ENCODE measurements at places on chromosomes 5 and 9.

GRCh38 chr9:27125936-27126335 is 16.9 kb downstream of the TEK start:
- DNase-seq = no peak

DNA sequence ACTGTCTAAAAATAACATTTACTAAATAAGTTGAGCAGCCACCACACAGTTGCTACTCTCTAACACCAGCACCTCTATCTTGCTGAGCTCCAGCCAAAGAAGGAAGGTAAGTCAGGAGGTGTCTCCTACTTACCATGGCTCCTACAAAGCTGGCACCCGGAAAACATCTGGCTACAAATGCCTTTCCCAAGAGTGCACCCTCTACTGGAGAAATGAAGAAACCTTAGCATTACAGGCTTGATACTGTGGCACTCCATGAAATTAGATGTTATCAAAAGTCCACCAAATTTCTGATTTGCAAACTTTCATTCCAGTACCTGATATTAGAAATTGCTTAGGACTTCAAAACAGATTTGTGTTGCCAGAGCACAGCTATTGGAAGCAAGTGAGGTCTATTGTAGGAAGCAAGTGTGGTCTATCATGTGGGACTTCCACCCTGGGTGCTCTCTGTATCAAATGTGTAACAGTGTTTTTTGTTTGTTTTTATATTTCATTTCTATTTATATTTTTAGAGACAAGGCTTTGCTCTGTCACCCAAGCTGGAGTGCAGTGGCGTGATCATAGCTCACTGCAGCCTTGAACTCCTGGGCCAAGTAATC is 25.7 kb upstream of the RFK start:
- peak; percentile 34 for DNase-seq

DNA sequence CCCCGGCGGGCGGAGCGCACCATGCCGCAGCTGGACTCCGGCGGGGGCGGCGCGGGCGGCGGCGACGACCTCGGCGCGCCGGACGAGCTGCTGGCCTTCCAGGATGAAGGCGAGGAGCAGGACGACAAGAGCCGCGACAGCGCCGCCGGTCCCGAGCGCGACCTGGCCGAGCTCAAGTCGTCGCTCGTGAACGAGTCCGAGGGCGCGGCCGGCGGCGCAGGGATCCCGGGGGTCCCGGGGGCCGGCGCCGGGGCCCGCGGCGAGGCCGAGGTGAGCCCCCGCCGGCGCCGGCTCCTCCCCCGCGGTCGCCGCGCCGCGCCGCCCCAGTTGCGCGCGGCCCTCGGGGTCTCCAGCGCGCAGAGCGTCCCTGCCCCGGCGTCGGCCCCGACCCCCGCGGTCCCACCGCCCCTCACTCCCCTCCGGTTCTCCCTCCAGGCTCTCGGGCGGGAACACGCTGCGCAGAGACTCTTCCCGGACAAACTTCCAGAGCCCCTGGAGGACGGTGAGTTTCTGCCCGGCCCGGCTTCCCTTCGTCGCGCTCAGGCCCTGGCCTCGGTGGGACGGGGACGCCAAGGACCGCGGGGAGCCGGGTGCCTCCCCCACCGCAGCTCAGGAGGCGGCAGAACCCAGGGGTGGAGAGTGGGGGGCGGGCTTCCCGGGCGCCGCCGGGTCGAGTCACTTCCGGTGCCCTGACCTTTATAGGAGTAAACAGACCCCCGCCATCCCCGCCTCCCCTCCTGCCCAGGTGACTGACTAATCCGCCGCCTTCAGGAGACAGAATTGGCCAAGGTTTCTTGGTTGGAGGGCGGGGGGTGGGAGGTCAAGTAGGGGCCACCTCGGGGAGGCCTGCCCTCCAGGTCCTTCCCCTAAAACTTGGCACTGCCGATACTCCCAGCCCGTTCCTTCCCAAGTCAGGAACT is 665 bp downstream of the TCF7 start:
- DNase-seq = no peak

- no peak for DNase-seq
Observed at GRCh38 chr5:57452885-57453284, 29.7 kb downstream of the ACTBL2 start.

DNA sequence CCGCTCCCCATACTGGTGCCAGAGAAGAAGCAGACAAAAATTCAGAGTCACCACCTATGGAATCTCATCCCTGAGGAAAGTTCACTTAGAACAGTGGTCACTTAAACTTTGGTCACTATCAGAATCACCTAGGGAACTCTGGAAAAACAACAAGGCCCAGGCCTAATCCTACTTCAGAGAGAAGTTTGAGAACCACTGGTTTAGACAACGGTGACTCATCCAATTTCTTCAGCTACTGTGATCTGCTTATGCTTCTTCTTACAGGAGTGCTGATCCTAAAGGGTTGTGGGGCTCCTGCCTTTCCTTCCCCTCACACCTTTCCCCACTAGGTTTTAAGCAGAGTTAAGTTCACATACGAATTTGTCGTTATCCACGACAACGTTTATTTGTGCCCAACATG is 194.7 kb upstream of the KLF4 start:
- DNase-seq = no peak

- no peak for DNase-seq
Observed at GRCh38 chr5:1751026-1751863, 48.4 kb downstream of the MRPL36 start.

- DNase-seq = peak; percentile 21
Observed at GRCh38 chr5:172274951-172275753, 8.4 kb downstream of the UBTD2 start.

GRCh38 chr9:18606846-18607245 is 132.9 kb downstream of the ADAMTSL1 start:
- peak; percentile 26 for DNase-seq

DNA sequence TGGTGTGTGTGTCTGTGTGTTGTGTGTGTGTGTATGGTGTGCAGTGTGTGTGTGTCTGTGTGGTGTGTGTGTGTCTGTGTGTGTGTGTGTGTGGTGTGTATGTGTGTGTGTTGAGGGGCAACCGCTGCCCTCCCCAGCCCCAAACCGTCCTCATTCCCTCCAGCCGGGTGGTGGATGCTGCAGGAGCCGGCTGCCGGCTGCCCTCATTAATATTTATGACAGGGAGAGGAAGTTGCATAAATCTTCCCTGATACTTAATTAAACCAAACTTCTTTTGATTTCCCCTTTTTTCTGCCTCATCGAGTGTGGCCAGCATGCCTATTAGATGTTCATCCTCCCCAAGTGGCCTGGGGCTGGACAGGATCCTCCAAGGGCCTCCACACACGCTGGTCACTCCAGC is 121.4 kb upstream of the MVB12B start:
- DNase-seq = no peak

GRCh38 chr5:54539001-54539400 is 21.4 kb downstream of the SNX18 start:
- DNase-seq = no peak

GRCh38 chr9:134421888-134422287 is 95.6 kb downstream of the RXRA start:
- no peak for DNase-seq

GRCh38 chr5:14138608-14139540 is 4.3 kb upstream of the TRIO start:
- no peak for DNase-seq

DNA sequence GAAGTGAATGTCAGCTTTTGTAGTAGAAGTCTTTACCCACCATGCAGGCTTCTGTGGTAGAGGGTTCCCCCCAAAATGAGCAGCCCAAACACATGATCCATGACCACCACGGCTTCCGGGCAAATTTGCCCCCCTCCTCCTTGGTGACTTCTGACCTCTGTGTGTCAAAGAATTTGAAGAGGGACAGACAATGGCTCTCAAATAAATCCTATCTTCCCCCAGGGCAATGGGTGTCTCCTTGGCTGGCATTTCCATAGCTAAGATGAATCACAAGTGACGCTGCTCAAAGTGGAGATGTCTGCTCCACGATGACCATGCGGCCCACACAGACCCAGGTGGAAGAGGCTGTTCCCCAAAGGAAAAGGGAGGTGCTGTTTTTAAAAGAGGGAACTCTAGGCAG is 30.2 kb upstream of the BOD1 start:
- peak; percentile 76 for DNase-seq

DNA sequence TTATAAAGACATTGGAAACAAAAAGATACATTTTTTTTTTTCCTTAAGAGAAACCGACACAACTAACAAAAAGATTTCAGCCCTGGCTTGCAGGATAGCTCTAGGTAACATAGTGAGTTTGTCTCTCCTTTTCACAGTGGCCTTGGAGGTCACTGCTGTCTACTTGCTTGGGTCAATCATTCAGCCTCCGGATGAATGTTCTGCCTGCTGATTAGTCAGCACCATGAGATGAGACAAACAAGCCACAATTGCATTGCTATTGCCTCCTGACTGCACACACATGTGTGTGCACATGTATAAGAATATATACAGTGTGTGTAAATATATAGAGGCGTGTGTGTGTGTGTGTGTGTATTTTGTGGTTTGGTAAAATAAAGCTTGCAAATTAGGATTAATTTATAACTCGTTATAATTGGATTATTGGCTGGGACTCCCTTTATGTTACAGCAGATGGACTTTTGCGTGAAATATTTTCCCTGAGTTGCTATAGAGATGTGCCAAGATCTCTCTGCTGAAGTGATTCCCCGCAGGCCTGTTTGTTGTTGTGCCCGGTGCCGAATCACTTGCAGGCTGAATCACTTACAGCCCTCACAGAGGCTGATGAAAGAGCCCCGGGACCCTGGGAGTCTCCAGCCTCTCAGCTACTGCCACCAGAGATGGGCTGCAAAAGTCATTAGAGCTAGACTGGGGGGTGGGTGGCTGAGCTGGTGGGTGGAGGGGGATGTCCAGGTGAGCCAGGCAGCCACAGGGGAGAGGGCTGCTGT is 161.2 kb downstream of the FGF18 start:
- DNase-seq = peak; percentile 38

DNA sequence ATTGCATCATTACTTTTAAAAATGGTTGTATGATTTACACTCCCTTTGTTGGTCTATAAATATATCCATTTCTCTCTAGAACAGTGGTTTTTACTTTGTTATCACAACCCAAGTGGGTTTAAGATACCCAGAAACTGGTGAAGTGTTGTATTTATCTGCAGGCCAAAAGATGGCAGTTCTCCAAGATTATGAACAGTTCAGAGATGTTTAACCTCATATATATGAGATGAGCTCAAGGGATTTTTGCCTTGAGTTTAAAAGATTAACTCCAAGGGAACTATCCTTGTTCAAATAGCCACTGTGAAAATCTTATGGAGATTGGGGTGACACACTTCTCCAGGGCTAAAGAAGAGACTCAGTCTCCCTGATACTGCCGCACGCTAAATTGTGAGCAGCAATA is 572.6 kb downstream of the TLE4 start:
- peak; percentile 15 for DNase-seq

GRCh38 chr5:148912714-148913398 is 86.4 kb downstream of the ADRB2 start:
- DNase-seq = peak; percentile 100

DNA sequence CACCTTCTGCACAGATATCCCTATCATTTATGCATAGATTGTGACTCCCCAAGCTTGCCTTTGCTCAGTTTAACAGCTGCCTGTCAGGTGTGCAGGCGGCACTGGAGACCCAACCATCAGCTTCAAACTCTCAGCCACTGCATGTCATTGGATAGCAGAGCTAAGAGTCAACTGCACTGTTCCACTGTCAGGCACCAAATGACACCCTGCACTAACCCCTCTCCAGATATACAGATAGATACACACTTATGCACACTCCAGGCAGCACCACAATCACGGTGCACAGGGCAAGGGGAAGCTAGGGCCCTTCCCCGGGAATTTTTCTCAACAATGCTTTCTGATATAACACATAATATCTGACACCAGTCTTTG is 142.3 kb downstream of the BNC2 start:
- DNase-seq = no peak

- no peak for DNase-seq
Observed at GRCh38 chr9:134826336-134827285, 54.0 kb upstream of the FCN2 start.

GRCh38 chr5:23864786-23865185 is 357.4 kb downstream of the PRDM9 start:
- no peak for DNase-seq

DNA sequence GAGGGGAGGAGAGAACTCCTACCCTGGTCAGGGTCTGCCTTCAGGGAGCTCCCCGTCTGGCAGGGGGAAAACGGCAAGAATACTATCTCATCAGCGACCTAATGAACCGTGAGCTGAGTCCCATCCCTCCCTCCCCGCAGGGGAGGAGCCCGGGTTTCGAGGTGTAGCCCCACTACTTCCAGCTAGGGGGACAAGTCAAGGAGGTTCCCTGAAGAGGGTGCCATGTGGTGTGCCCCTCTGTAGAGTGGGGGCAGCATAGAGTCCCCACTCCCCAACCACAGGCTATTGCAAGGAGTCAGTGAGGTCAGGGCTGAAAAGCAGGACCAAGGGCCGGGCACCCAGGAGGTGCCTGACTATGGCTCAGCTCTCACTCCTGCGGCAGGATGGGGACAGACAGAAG is 50.9 kb upstream of the RXRA start:
- DNase-seq = no peak

- DNase-seq = peak; percentile 39
Observed at GRCh38 chr5:140549237-140550144, 2.0 kb downstream of the EIF4EBP3 start.

- peak; percentile 16 for DNase-seq
Observed at GRCh38 chr9:119955276-119955675, 586.0 kb upstream of the BRINP1 start.

GRCh38 chr9:71814226-71814625 is 45.9 kb upstream of the CEMIP2 start:
- no peak for DNase-seq

DNA sequence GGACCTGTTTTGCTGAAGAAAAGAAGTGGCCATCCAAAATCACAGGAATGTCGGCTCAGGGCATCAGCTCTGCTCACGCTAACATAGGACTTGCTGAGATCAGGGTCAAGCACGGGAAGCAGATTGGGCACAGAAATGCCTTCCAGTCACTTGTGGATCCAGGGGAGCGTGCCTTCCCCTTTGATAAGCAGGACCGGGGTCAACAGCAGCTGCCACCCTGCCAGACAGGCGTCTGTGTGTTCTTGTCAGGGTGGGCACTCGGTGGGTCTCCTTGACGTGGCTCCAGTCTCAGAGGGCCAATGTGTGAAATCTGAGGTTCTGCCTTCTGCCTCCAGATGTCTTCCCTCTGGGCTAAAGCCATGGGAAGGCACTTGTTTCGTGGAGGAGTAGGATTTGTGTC is 313.7 kb upstream of the IRX4 start:
- no peak for DNase-seq

DNA sequence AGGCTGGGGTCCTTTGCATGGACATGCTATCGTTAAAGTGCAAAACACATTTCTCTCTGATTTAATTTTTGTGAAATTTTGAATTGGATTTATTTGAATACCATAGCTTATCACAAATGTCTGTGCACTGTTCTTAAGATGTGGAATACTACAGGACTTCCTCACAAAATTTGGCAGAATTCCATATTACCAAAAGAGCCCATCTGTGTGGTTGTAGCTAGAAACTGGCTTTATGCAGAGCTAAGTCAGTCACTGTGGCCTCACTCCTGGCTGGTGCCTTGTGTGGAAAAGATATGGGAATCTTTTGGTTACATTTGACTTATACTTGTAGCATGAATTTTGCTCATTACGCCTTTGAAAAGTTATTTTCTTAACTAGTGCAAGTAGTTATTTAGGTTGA is 35.5 kb downstream of the ACO1 start:
- DNase-seq = no peak

Measured in EL (cell line).